ENCODE measurements at places on chromosomes 2 and 18.

GRCh38 chr2:28533044-28533680 is 37.3 kb downstream of the PLB1 start:
- H3K4me1 ChIP-seq, result no peaks in the 10 kb centered on the region
- no peaks in the 10 kb centered on the region for H3K27me3 ChIP-seq
- H3K27ac ChIP-seq, result no peak overlapping the region
- no peak overlapping the region for H3K4me3 ChIP-seq
- no peak for DNase-seq

DNA sequence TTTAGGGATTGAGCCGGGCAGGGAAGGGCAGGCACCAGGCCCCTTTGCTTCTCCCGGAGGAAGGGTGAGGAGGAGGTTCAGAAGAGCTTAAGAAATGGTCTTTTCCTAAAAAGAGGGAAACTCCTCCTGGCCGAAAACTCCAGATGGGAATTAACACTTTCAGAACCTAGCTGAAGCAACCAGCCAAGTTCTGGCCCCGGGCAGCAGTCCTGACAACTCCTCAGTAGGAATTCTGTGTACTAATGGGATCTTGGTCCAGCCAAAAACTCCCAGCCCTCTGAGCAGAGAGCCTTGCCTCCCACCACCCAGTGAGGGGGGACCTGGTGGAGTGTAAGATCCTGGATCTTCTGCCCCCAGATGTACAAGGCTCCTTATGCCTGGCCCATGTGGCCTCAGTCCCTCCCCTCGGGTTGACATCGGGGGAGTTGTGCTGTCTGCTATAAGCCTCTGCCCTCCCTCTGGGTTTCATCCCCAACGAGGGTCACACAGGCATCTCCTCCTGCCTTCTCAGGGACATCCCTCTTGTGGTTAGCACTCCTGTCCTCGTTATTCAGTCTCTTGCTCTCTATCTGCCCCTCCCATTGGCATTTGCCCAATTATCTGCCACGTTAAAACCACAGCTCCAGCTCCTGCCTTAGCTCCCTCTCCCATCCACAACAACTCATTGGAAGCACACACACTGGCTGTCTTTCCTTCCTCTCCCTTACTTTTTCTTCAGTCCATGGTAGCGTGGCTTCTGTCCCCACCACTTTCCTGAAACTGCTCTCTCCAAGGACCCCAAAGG is 184.6 kb downstream of the CYP26B1 start:
- H3K27ac ChIP-seq, result no peak overlapping the region
- H3K27me3 ChIP-seq, result no peaks in the 10 kb centered on the region
- no peaks in the 10 kb centered on the region for H3K4me1 ChIP-seq
- DNase-seq, result no peak
- no peaks in the 10 kb centered on the region for H3K36me3 ChIP-seq
- H3K4me3 ChIP-seq, result no peak overlapping the region

DNA sequence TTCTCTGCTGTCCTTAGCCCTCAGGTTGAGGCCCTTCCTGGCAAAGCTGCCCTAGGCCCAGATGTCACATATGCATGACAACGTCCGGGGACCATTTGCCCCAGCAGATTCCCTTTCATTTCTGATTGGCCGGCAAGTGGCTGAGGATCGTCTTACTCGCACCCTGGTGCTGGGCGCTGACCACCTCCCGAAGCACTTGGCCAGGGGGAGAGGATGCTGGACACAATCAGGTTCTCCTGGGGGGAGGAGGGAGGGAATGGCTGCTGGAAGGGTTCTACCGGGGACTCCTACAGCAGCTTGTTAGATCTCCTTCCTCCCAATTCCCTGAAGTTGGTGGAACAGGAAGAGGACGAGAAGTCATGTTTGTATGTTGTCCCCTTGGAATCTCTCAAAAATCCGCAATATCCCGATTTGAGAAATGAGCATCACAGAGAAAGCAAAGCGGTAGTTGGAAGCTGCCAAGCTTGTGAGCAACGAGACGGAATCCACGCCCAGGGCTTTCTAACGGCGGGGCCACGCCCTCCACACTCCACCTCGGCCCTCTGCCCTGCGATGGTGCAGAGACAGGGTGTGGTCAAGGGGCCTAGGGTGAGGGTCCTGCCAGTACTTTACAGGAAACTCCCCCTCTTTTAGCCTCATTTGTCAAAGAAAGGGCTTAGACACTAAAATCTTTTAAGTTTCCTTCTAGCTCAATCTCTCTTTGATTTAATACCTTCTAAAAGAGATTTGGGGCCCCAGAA is 61.8 kb upstream of the YWHAQ start:
- H3K36me3 ChIP-seq, result no peaks in the 10 kb centered on the region
- DNase-seq, result no peak
- no peaks in the 10 kb centered on the region for H3K4me1 ChIP-seq

DNA sequence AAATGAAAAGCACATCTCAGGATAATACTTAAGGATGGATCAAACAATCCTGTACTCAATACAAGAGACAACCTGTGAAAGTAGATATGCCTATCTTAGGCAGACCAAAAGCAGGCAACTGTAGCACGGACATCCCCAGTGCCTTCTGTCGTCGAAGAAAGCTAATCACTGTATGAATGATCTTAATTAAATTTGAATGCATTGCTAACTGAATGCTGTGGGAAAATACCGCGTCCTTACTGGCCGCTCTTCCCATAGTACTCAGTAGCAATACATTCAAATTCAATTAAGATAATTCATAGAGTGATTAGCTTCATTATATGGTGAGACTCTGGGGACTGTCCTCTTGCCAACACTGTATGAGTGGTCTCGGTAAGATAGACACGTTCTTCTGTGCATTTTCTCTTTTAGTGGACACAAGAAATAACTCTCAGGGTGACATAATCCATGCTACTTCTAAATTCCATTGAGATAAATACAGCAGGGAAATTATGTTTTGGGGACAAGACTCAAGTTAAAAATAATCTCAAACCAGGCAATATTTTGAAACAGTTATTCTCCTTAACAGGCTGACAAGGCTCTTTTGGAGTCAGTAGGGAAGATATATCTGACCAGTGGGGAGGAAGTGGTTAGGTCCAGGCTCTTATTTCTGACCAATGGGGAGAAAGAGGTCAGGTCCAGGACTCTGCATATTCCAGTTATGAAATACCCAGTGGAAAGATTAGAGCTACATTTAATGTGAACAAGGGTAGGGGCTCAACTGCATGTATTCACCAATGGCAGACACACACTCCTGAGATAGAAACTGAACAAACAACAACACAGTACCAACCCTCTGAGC is 97.3 kb downstream of the DOCK10 start:
- H3K36me3 ChIP-seq, result no peaks in the 10 kb centered on the region
- H3K27me3 ChIP-seq, result no peaks in the 10 kb centered on the region
- H3K4me1 ChIP-seq, result no peaks in the 10 kb centered on the region
- no peak for DNase-seq
- H3K4me3 ChIP-seq, result no peak overlapping the region

DNA sequence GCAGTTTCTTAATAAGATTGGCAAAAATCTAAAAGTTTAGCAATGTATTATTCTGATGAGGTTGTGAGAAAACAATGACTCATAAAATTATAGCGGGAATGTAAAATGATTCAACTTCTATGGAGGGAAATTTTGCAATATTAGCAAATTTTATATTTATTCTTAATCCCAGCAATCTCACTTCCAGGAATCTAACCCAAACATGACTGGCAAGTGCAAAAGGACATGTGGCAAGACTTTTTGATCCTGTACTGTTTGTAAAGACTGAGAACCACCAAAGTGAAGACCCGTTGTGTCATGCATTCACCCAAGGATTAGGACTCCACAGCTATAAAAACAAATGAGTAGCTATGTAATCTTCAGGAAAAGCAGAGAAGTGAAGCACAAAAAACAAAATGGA is 234.8 kb upstream of the KYNU start:
- no peaks in the 10 kb centered on the region for H3K4me1 ChIP-seq
- H3K27ac ChIP-seq, result no peak overlapping the region
- no peak overlapping the region for H3K4me3 ChIP-seq
- no peaks in the 10 kb centered on the region for H3K27me3 ChIP-seq
- no peaks in the 10 kb centered on the region for H3K36me3 ChIP-seq
- DNase-seq, result no peak

- no peak overlapping the region for H3K27ac ChIP-seq
- no peak for DNase-seq
- H3K4me1 ChIP-seq, result no peaks in the 10 kb centered on the region
- no peaks in the 10 kb centered on the region for H3K27me3 ChIP-seq
These were observed 3.7 kb upstream of the SPR start for GRCh38 chr2:72883356-72883962.

GRCh38 chr18:57655740-57656139 is 34.1 kb upstream of the NARS1 start:
- H3K4me1 ChIP-seq, result no peaks in the 10 kb centered on the region
- H3K36me3 ChIP-seq, result no peaks in the 10 kb centered on the region
- no peak overlapping the region for H3K27ac ChIP-seq
- H3K4me3 ChIP-seq, result no peak overlapping the region

DNA sequence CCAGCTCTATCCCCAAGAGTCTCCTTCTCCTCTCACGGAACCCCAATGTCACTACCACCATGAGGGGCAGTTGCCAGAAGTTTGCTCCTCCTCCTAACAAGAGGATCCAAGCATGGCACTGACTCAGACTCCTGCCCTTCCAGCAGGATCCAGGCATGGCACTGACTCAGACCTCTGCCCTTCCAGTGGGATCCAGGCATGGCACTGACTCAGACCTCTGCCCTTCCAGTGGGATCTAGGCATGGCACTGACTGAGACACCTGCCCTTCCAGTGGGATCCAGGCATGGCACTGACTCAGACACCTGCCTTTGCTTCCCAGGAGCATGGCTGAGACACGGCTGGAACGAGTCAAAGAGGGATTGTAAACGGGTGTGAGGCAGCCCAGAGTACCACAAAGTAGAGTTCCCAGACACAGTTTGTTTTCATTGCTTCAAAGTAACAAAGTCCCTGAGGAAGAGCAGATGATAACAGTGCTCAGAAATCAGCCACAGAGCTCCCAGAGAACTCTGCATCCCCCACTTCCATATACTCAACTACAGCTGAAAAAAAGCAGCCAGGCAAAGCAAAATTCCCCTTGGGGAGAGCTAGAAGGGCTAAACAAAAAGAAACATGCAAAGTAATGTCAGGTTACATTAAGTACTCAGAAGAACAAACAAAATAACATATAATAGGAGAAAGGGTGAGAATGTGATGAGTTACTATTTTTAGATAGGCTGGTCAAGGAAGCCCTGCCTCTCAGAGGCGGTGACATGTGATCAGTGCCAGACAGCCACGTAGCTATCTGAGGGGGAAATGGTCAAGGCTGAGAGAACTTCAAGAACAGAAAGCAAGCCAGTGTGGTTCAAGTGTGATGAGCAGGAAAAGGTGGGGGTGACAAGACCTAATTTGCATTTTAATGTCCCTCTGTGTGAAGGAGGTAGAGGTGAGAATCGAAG is 3.0 kb downstream of the BUB1 start:
- H3K27ac ChIP-seq, result no peak overlapping the region
- peaks cover 4% of the 10 kb centered on the region for H3K4me1 ChIP-seq
- H3K36me3 ChIP-seq, result no peaks in the 10 kb centered on the region
- H3K27me3 ChIP-seq, result no peaks in the 10 kb centered on the region
- H3K4me3 ChIP-seq, result no peak overlapping the region

GRCh38 chr2:145064511-145064910 is 544.6 kb upstream of the ZEB2 start:
- no peaks in the 10 kb centered on the region for H3K36me3 ChIP-seq
- no peak for DNase-seq
- H3K27me3 ChIP-seq, result no peaks in the 10 kb centered on the region
- H3K27ac ChIP-seq, result no peak overlapping the region
- no peak overlapping the region for H3K4me3 ChIP-seq

DNA sequence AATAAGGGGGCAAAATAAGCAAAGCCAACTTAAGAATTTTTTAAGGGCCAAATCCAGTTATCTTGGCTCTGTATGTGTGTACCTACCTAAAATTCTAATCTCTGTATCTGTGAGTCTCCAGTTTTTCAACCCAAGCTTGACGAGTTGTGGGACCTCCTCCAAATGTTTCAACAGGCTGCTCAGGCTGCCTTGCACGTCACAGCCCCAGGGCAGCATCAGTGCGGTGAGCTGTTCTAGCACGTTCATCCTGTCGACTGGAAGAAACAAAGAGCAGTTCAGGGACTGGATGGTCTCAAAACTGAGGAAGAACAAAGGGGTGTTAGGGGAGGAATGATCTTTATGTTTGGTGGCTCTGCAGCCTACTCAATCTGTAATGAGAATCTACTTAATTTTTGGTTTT is 29.4 kb downstream of the NLRC4 start:
- no peaks in the 10 kb centered on the region for H3K27me3 ChIP-seq
- no peaks in the 10 kb centered on the region for H3K4me1 ChIP-seq
- no peak overlapping the region for H3K4me3 ChIP-seq

DNA sequence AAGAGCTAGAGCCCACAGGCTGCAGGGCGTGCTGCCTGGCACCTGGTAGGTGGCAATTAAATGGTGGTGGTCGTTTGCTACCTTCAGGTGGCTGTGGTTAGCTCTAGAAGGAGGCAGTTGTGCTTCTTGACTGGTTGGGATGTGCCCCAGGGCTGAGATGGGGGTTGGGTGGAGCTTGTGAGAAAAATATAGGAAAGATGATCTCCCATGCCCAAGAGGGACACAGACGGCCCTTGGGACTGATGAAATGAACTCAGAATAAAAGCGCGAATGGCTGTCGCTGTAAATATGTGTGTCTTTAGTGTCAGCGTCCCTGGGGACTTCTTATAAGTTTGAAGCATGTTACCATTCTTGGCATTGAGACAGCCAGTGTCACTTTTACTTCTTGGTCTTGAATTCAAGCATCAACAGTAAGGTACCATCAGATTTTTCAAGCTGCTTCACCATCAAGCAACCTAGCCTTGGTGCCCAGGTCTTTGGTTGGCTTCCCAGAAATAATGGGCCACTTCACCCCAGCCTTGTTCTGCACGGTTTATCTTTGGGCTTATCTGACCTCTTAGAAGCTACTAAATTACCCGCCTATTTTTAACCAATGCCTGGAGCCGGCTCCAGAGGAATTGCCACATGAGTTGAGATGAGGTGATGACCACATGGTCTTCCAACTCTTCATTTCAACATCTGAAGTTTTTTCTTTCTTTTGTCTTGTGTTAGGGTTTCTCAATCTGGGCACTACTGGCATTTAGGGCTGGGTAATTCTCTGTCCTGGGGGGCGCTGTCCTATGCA is 11.9 kb downstream of the LRRFIP1 start:
- H3K4me3 ChIP-seq, result no peak overlapping the region
- no peaks in the 10 kb centered on the region for H3K27me3 ChIP-seq
- H3K27ac ChIP-seq, result no peak overlapping the region
- H3K4me1 ChIP-seq, result no peaks in the 10 kb centered on the region
- no peaks in the 10 kb centered on the region for H3K36me3 ChIP-seq

DNA sequence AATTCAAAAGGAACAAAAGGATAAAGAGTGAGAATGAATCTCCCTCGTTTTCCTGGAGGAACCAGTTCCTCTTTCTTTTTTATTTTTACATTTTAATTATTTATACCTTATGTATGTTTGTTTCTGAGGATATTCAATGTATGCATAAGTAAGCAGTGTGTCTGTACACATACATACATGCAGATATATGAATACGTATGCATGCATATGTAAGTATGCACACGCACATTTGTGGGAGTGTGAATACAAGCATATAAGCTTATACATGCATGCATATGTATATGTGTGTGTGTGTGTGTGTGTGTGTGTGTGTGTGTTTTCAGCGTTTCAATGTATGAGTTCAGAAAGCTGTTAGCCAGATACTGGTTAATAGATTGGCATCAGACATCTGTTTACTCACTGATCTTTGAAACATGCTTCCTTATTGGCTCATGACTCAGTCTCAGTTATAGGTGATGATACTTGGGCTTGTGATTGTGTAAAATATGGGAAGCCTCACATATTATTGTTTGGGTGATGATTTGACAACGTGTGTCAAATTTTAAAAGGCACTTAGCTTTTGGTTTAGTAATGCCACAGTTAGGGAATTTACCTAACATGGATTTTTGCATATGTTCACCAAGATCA is 279.7 kb upstream of the TRIB2 start:
- no peak for DNase-seq
- no peak overlapping the region for H3K4me3 ChIP-seq
- no peak overlapping the region for H3K27ac ChIP-seq
- no peaks in the 10 kb centered on the region for H3K4me1 ChIP-seq
